ENCODE measurements at places on chromosomes 5 and 9.

- DNase-seq = no peak
These were observed 492 bp downstream of the RABL6 start for GRCh38 chr9:136808075-136808805.

GRCh38 chr5:95806687-95807086 is 15.8 kb downstream of the GLRX start:
- no peak for DNase-seq

GRCh38 chr9:109906766-109907382 is 126.9 kb downstream of the PALM2AKAP2 start:
- DNase-seq = no peak

- DNase-seq = no peak
These were observed 81.6 kb upstream of the TNFAIP8 start for GRCh38 chr5:119274030-119274766.

DNA sequence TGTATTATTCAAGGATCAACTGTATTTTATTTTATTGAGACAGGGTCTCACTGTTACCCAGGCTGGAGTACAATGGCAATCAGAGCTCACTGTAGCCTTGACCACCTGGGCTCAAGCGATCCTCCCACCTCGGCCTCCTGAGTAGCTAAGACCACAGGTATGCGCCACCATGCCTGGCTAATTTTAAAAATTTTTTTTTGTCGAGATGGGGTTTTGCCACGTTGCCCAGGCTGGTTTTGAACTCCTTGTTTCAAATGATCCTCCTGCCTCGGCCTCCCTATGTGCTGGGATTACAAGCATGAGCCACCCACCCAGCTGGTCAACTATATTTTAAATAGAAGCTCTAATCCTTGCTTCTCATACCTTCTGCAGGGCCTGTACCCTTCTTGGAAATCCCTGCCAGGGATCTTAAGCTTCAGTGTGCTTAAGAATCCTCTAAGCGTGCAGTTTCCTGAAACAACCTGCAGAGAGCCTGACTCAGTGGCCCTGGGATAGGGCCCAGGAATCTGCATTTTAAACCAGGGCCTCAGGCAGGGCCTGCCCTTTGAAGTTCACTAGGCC is 2.9 kb downstream of the AKNA start:
- no peak for DNase-seq

DNA sequence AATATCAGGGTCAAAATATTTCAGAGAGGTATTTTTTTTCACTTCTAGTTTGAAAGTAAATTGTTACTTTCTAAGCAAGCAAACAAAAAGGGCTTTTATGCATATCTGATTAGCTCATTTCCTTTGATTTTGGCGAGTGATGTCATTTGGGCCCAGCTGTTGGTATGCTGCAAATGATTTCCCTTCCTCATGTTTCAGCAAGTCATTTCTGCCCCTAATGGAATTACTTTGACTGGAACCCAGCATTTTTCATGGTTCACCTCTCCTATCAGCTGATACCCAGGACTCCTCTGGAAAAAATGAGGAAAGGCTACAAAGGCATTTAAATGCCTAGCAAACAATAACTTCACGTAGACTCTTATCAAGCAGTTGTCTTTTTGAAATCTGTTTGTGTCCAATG is 500.6 kb downstream of the EBF1 start:
- no peak for DNase-seq

DNA sequence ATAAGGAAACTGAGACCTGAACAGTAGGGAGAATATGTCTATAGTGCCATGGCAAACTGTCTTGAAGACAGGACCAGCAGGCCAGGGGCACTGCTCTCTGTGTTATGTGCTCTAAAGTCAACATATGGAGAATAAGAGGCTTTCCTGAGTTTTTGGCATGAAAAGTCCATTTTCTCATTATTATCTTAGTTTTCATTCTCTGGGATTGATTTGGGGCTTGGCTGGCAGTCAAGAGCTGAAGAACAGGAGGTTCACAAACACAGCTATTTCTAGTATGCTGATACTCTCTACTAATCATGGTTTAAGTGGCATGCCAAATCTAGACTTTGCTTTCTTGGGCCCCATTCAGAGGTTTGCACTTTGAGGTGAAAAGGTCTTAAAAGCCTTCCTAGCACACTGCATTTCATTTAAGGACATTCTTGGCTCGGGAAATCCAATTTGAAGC is 404.4 kb downstream of the ZNF608 start:
- DNase-seq = no peak

DNA sequence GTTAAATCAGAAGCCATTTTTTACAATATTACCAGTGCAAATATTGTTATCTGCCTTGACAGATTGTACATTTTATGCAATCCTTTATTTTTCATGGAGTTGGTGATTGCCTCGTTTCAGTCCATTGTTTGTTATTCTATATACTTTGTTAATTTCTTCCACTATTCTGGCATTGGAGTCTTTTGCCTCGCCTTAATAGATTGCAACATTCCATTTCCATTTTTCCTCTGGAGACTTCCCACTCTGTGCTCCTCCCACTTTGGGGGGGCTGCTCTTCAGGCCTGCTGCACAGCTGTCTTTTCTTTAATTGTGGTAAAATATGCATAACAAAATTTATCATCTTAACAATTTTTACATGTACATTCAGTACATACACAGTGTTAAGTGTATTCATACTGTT is 4.4 kb upstream of the DCAF10 start:
- no peak for DNase-seq

DNA sequence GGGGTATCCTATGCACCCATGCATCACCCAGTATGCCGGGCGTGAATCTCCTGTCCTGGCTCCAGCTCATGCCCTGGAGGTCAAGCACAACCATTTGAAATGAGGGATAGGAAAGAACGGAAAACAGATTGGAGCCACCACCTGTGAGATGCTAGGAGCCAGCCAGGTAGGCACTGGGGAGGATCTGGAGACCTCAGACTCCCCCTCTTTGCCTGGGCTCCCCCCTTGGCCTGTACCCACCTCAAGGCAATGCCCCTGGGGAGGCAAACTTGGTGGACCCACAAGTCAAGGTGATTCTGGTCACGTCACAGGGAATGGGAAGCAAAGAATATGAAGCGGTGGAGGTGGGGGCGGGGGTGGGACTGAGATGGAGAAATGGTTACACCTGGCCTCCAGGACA is 92.6 kb downstream of the PAX5 start:
- no peak for DNase-seq

DNA sequence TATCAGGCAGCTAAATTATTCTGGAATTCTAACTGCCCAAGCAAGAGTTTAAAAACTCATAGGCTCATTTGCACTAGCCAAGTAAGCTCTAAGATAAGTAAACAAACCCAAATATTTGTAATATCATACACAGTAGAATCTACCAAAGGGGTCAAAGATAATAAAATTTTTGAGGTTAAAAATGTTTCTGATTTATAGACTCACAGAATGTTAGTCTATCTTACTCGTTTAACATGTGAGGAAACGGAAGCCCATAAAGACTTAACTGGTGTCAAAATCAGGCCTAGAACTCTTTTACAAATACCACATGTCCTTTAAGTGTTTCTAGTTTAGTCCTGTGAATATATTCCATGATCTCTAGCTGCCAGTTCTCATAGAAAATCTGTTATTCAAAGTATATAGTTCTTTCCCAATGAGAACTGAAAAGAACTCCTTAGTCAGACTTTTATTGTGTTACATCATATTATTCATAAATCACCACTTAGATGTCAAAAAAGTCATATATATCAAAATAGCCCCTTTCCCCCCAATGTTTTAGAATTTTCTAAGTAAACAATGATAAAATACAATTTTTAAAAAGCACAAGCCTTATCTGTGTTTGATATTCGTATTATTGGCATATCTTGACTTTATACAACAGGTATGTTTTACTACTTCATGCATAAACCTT is 13.9 kb downstream of the RAB14 start:
- DNase-seq = no peak

DNA sequence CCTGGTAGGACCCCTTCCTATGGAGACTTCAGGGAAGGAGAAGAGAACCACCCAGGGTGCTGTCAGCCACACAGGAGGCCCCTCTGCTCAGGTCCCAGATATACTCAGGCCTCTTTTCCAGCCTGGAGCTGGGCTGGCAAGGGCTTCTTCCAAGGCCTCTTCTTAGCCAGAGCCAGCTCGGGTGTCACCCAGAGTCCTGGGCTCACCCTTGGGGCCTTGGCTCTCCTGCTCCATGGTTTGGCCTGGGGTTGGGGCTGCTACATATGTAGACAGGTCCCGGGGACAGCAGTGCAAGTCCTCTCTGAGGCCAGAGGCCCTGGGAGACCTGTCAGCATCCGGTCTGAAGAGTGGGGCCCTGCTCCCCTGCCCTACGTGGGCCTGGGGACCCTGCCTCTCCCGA is 22.8 kb downstream of the PAEP start:
- no peak for DNase-seq

DNA sequence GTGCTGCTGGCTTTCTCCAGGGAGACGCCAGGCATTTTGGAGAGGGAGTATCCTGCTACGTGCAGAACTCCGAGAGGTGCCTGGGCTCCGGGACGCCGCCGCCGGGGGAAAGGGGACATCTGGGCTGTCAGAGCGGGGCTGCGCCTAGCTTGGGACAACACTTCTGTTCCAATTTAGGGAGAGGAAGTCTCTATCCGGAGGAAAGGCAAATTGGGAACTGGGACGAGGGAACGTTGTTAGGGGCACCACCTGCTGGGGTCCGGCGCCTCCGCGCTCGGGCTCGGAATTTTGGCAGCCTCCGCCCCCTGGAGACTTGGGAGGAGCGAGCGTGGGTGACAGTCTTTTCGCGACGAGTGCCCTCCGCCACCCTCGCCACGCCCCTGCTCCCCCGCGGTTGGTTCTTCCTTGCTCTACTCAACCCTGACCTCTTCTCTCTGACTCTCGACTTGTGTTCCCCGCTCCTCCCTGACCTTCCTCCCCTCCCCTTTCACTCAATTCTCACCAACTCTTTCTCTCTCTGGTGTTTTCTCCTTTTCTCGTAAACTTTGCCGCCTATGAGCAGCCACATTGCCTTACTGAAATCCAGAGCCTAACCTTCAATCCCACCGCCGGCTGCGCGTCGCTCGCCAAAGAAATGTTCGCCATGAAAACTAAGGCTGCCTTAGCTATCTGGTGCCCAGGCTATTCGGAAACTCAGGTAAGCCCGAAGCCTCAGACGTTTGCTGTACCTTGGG is 1.6 kb downstream of the TSLP start:
- DNase-seq = peak; percentile 40

DNA sequence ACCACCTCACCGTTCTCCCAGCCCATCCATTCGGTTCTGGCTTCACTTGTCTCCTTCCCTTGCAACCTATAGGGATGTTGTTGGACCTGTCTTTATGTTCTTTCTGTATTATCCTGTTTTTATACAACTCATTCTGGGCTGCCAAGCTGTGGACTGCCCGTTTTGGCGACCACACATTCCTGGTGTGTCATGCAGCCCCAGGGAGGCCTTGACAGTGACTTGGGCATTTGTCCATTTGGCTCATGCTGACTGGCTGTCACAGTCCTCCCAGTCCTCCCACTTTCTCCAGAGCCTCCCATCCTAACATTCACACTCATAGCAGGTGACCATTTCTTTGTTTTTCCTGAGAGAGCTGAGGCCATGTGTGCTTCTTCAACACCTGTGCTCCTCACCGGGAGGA is 136.4 kb downstream of the SLF1 start:
- no peak for DNase-seq

- no peak for DNase-seq
These were observed 27.6 kb downstream of the COL15A1 start for GRCh38 chr9:98971168-98971914.

DNA sequence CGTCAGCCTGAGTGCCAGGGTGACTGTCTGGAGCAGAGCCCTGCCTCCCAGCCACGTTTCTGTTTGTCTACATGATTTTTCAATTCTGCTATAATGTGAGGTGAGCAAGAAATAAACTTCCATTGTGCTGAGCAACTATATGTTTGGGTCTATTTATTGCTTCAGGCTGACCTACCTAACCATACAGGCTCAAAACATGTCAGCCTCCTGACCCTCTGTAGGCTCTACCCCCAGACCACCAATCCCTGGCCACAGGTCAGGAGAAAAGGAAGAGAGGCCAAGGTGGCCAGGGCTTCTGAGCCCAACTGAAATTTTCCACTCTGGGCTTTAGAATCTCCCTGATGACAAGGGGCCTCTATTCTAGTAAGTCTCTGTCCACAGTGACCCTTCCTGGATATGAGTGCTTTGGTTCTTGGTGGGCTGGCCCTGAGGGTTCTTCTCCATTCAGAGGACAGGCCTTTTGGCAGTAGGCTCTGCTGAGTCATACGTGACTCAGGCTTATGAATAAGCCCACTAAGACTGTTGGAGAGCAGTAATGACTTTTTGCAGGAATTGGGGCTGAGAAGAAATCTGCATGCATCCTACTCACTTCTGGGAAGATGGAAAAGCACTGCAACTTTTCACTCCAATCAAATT is 117.2 kb upstream of the TBCA start:
- DNase-seq = no peak

DNA sequence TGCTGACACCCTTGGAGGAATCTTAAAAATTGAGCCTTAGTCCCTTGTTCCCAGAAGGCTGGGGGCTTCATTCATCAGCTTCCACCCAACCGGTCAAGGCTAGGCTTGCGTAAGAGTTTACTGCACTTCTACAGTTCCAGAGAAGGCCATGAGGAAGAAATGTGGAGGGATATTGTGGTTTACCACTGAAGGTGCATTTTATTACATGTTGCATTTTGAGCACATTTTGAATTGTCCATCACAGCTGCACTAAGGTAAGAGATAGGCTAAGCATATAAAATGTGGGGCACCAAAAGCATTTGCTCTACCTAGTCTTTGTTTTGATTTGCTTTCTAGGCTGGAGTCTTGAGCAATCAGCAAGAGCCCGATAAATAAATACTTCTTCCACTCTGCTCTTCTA is 167.1 kb upstream of the PAPPA start:
- no peak for DNase-seq

- no peak for DNase-seq
These were observed 39.9 kb downstream of the RHOBTB3 start for GRCh38 chr5:95770830-95771708.

GRCh38 chr5:79795764-79796398 is 106.2 kb downstream of the CMYA5 start:
- no peak for DNase-seq

DNA sequence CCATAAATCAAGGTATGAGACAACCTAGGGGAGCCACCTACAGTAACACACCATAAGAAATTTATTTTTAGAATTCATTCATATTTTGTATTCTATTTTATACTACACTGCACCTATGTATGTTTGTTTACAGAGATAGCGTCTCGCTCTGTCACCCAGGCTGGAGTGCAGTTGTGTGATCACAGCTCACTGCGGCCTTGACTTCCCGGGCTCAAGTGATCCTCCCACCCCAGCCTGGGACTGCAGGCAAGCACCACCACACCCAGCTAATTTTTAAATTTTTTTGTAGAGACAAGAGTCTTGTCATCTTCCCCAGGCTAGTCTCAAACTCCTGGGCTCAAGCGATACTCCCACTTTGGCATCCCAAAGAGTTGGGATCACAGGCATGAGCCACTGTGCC is 25.4 kb downstream of the MAPKAP1 start:
- no peak for DNase-seq

- no peak for DNase-seq
These were observed 109.2 kb upstream of the ABCA1 start for GRCh38 chr9:105037139-105037538.
